Stimulated activated CD8-positive, alpha-beta memory T cell treated with anti-CD3 and anti-CD28 coated beads, Interleukin-2, amount 100 ng/mL, for 48 hours (primary cell): ENCODE measurements at places on chromosomes 5 and 9.

- DNase-seq = no peak
Measured at GRCh38 chr5:62142351-62142750, 163.7 kb upstream of the KIF2A start.

DNA sequence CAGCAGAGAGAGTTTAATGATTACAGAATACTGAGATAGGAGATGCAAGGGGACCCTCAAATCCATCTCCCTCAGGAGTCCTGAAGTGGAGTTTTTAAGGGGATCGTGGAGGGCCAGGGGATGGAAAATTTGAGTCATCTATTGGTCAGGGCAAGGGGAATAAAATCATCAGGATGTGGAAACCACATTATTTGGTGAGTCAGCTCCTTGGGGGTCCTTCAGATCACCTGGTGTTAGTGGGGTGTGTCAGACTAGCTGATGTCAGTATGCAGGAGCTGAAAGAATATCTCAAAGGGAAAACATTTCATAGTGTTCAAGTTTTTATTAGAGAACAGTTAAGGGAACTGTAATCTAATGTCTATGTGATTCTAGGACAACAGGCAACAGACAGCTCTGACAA lies 183.0 kb upstream of the FTMT start:
- no peak for DNase-seq

DNA sequence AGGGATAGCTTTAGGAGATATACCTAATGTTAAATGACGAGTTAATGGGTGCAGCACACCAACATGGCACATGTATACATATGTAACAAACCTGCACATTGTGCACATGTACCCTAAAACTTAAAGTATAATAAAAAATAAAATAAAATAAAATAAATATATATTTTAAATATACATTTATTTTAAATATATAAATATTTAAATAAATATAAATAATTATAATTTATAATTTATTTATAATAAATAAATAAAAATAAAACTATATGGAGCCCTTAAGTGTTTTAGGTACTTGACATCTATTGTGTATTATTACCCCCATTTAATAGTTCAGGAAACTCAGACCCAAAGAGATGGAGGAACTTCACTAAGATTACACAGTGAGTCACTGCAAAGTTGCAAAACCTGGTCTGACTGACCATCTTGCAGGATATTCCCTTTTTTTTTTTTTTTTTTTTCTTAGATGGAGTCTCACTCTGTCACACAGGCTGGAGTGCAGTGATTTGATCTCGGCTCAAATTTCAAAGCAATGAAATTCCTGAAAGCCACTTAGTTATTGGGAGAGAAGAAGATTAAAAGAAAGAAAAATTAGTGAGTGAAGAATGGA lies 5.8 kb upstream of the C5orf52 start:
- no peak for DNase-seq

DNA sequence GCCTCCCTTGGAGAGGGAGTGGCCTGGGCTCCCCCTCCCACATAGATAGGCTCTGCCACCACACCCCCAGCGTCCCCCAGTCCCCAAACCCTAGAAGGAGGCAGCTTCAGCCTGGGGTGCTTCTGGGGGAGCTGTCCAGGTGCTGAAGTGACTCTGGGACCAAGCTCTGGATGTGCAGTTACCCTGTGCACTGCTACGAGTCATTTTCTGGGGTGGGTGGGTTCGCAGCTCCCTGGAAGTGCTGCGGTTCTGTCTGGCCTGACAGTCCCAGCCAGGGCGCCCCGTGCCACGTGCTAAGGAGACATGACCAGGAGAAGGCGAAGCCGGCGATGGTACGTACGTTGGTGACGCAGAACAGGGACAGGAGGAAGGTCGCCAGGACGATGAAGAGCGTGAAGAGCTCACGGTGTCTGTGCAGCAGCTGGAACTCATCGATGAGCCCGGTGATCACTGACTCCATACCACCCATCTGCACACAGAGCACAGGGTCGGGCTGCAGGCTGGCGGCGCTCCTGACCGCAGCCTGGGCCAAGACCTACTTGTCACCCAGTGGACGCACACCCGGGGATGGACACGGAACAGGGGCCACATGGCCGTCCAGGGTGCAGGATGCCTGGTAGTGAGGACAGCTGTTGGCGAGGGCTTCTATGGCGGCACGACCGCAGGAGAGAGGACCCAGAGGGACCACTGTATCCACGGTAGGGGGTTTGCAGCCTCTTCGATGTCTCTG lies 35.7 kb downstream of the SLC6A3 start:
- DNase-seq = no peak

GRCh38 chr9:7860335-7860709 lies 60.7 kb upstream of the DMAC1 start:
- no peak for DNase-seq

DNA sequence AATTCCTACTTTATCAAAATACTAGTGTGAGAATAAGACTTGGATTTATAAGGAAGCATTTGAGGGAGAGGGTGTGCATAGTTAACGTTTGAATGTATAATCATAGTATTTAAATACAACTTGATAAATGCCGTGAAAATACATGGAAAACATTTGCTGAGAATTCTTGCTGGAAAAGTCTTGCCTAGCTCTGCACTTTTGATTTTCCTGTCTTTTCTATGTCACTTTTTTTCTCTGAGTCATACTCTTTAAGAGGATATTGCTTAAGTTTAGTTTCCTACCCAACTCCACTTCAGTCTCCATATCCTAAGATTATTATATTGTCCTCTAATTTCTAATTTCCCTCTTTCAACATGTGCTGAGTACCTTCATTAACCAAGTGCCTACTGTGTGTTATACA lies 616.6 kb upstream of the SEMA6A start:
- DNase-seq = no peak
